ENCODE measurements at places on chromosomes 6 and 20.

DNA sequence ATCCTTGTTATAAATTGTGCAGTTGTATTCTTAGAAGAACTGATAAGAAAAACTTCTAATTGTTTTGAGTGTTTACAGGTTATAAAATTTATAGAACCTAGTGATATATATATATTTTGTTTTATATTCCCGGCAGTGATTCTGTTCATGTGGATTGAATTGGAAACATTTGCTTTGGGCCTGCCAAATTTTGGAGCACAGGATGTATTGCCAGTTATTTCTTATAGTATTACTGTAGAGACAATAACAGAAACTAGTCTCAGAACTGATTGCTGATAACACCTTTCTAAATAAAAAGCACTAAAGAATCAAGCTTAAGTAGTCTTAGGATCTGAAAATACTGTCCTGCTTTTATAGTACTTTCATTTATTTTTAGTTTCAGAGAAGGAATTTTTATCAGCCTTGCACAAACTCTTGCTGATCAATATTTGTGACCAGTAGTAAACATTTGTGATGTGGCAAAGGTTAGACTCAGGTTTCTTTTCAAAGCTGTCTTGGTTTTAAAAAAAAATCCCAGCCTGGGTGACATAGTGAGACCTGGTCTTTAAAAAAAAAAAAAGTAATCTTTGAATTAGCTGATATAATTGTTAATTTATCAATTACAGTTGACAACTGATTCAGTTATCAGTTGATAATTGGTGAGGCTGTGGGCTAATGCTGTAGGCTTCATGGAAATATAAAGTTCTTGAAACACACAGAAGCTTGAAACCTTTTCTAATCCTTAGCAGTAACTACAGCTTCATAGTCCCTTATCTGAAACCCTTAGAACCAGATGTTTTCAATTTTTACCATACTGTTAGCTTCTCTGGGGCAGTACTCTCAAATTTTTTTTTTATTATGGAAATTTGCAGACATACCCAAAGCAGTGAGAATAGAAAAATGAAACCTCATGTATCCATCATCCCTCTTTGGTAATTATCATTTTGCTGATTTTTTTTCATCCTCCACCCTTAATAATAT, 42.4 kb downstream of the RNGTT start:
- no peak for DNase-seq

GRCh38 chr20:38805958-38806854, 709 bp downstream of the PPP1R16B start:
- no peak for DNase-seq

- DNase-seq = no peak
Measured at GRCh38 chr20:7003598-7003997, 236.1 kb downstream of the BMP2 start.

- DNase-seq = no peak
Measured at GRCh38 chr6:142570221-142570671, 268.4 kb downstream of the ADGRG6 start.

- DNase-seq = no peak
Measured at GRCh38 chr20:933029-933428, 16.9 kb upstream of the ANGPT4 start.

All from stimulated activated CD8-positive, alpha-beta memory T cell treated with anti-CD3 and anti-CD28 coated beads, Interleukin-15, amount 100 ng/mL, for 1 hour (primary cell).